ENCODE measurements at places on chromosomes 1 and 21.
A peak's percentile ranks its signal among the peaks of the same experiment; 100 is the strongest.

DNA sequence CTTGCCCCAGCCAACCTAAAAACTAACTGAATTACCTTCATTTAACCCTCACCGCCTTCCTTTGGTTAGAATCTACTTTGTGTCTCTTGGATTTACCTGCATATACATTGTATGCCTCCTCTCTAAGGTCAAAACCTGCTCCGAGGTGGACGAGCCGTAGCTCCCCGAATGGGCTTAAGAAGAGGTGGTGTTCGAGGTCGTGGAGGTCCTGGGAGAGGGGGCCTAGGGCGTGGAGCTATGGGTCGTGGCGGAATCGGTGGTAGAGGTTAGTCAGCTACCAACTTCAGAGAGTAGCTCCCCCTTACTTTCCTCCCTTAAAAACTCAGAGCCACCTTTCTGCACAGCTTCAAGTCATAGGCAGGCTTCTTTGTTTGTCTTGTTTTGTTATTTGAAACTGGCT, 9.2 kb downstream of the CHTOP start:
- no peak for DNase-seq

GRCh38 chr1:31730336-31731048, 26.7 kb upstream of the COL16A1 start:
- no peak for DNase-seq

- no peak for DNase-seq
These were observed 36.9 kb upstream of the FNBP1L start for GRCh38 chr1:93411000-93411399.

GRCh38 chr1:153540394-153541361, at the start of gene S100A5:
TSS of gene S100A5 (minus strand) at chr1:153540934. CDS start at chr1:153540191, 743 bp downstream.
- no peak for DNase-seq

- DNase-seq: no peak
These were observed 11.2 kb upstream of the RXRG start for GRCh38 chr1:165456114-165456513.

GRCh38 chr1:13788795-13789194, 88.8 kb downstream of the PRDM2 start:
- DNase-seq: no peak

DNA sequence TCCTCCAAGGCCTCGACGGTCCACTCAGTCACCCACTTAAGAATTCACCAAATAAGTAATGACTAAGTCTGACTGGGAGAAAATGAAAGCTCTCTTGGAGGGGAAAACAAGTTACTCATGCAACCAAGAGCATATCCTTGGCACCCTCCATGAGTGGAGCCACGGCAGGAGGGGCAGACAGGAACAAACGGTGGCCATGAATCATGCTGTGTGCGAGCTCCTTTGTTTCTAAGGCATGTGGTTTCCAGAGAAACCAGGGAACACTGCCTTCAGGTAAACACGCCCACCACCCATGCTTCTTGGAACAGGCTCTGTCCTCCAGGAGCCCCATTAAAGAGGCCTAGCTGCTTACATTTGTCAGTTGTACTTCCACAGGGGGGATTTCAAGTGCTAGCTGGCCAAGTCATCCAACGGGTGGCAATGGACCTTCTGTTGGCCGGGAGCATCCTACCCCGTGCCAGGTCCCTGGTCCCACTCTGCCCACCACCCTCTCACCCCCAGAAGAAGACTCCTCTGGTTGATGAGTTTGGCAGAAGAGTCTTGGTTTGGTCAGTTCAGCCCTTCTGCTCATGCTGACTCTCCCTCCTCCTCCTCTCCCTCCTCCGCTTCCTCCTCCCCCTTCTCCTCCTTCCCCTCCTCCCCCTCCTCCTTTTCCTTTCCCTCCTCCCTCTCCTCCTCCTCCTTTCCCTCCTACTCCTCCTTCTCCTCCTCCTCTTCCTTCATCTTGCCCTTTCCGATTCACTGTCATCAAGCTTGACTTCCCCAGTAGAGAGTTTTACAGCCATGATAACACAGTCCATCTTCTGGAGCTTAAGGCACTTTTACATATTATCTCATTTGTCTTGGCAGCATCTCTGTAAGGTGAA, 107.6 kb downstream of the CCDC185 start:
- no peak for DNase-seq

DNA sequence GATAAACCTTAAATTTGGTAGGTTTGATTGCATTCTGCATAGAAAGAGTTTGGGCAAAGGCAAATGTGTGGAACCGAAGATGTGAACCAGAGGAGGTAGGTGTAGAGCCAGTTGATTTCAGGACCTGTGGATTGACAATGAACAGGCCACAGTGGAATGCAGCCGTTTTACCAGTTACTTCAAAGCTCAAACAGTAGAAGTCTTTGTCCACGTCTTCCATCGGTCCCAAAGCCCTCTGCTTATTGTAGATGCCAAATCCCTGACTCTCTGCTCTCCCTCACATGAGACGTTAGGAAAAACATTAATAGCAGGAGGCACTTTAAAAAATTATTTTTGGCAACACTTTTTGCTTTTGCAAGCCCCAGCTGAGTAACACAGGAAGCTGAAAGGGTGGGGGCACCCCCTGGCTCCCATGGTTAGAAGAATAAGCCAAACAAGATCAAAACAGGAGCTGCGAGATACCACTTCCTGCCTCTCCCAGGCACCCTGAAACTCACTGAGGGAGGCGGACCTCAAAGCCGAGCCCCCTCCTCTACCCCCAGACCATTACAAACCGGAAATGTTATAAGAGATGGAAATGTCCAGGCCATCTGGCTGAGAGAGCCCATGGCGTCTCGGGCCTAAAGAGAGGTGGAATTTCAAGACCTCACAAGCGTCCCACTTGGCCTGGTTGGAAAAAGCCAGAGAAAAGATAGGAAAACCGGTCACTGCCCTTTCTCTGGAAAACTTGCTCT, 13.5 kb downstream of the TRAF3IP3 start:
- peak; percentile 46 for DNase-seq

DNA sequence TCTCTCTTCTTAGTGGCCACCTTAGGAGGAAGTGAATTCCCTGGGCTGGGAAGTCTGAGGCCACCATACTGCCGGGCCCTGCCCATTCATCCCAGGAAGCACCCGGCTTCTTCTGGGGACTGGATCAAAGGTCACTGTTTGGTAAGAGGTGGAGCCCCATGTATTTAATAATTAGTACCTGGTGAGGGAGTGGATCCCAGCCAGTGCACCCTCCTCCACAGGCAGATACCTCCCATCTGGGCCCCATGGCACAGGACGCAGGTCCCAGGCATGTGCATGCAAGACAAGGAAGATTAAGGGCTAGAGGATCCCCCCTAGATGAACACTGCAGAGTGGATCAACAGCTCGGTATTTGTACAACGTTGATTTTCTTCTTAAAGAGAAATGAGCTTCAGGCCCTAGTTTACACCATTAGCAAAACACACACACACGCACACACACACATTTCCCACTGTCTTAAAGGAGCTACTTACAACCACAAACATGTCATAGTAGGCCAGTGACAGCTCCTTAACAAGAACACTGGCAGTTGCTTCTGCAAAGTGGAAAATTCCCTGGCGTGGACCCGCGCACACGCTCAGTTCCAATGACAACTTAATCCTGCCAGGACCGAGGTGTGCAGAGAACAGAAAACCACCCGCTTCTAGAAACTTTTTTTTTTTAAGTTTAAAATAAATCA, 90.7 kb downstream of the MRPL37 start:
- DNase-seq: no peak

DNA sequence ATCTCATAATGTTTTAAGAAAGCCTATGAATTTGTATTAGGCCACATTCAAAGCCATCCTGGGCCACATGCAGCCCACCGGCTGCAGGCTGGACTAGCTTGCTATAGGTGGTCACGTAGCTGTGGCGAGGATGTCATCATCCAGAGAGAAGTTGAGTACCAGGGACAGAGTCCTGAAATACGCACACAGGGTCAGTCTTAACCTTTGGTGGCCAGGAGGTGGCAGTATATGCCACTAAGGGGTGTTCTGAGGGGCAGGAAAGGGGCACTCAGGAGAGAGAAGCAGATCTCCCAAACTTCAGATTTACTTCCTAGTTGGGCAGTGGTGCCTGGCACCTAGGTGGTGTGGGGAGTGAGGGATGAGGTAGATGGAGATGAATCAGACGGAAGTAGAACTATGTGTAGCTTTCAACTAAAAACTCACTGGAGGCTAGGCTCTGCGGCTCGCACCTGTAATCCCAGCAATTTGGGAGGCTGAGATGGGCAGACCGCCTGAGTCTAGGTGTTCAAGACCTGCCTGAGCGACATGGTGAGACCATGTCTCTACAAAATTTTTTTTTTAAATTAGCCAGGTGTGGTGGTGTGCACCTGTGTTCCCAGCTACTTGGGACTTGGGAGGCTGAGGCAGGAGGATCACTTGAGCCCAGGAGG, 16.3 kb upstream of the CDK18 start:
- peak; percentile 15 for DNase-seq

GRCh38 chr1:82220754-82221153, 420.0 kb downstream of the ADGRL2 start:
- no peak for DNase-seq

DNA sequence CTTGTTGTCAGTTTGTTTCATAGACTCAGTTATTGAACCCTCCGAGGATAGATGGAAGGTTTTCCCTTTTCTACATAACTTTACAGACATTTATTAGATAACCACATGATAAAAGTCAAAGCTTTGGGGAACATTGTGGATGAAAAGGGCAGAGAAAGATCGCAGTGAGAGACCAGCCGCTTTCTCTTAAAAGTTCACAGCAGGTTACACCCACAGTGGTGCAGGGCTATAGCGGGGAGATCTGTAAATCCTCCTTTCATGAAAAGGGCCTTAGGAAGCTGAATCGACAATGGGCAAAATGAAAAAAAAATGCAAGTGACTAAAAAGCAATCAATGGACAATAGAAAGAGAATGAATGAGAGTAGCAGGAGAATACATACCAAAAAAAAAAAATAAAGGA, 218.6 kb downstream of the GRIK1 start:
- no peak for DNase-seq

- no peak for DNase-seq
These were observed 317.0 kb downstream of the HHAT start for GRCh38 chr1:210645582-210646257.

GRCh38 chr1:23423415-23424292, 894 bp downstream of the TCEA3 start:
- no peak for DNase-seq

GRCh38 chr21:44581158-44581557, 754 bp upstream of the KRTAP10-5 start:
- no peak for DNase-seq

GRCh38 chr1:66288048-66288447, 245.9 kb upstream of the SGIP1 start:
- no peak for DNase-seq

GRCh38 chr1:27071049-27071416, 58.4 kb upstream of the TENT5B start:
- no peak for DNase-seq

GRCh38 chr1:71041806-71042205, 5.8 kb downstream of the PTGER3 start:
- DNase-seq: no peak

- no peak for DNase-seq
These were observed 31.0 kb downstream of the HSD3B1 start for GRCh38 chr1:119537966-119538365.

GRCh38 chr1:230068952-230069684, 2.1 kb downstream of the GALNT2 start:
- DNase-seq: no peak

- DNase-seq: no peak
These were observed 44.0 kb downstream of the ATP2B4 start for GRCh38 chr1:203670594-203670993.

GRCh38 chr1:89487972-89488371, 36.7 kb upstream of the LRRC8B start:
- DNase-seq: no peak

DNA sequence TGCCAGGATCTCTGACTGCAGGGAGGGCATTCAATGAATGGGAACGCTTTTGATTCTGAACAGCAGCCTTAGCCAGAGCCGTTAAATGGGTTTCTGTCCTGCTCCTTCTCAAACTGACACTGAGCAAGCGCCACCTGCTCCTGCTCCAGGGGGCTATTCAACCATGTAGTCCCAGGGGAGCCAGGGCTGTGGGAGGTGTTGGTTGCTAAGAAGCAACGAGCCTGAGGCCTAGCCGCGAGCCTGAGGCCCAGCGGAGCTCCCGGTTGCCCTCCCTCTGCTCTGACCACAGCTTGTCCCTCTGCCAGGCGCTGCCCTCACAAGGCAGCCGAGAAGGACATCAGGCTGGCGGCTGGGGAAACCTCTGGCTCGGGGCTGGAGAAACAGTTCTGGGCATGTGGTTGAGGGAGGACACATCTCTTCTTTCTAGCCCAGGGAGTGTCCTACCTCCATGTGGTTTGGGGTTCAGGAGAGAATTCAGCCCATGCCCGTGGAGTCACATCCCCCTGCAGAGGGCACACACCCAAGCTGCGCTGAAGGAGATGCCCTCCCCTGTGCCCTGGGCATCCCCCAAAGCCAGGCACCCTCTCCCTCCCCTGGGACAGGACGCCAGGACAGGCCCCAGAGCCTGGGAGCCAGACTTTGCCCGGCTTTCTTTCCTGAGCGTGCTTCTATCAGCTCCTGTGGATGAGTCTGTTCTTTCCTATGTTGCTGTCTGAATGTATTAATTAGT, 18.0 kb downstream of the PCP4 start:
- no peak for DNase-seq

DNA sequence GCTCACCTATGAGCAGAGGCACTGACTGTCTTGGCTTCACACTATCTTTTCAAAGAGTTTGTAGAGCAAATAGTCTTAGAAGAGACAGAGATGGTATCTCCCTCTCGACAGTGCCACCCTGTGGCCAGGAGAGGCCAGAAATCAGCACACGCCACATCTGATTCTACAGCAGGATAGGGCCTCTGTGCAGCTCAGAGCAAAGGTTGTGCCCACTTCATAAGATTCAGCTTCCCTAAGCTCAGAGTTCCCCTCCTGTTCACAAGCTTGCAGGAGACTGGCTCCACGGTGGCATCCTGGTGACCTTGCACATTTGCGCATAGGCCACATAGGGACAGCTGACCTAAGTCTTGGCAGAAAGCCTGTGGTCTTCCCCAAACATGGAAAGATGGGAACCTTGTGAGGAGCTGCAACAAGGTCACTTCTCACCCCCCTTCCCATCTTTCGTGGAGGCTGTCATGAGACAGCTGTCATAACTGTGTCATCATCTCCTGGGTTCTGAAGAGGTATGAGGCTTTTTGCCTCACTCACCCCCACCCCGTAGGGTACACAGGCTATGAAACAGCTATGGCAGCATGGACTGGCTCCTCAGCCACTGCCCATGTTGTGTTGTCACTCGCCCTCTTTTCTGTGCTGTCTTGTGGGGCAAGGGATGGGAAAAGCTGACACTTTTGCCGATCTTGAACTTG, 3.0 kb downstream of the ITLN2 start:
- DNase-seq: peak; percentile 47

- DNase-seq: no peak
These were observed 463 bp downstream of the IL12RB2 start for GRCh38 chr1:67308136-67308535.

DNA sequence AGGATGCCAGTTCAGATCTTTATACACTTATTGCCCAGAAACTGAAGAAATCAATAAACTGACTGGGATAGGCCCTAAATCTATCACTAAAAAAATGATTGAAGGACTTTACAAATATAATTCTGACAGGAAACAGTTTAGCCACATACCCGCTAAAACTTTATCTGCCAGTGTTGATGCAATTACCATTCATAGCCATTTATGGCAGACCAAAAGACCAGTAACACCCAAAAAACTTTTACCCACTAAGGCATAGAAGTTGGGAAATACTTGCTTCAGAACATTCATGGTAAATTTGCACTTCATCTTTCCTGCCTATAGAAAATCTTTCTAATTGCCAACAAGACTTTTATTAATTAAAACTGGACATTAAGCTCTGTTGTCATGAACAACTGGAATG, 15.0 kb upstream of the GPR25 start:
- no peak for DNase-seq

- DNase-seq: no peak
These were observed 104.1 kb downstream of the KCNN3 start for GRCh38 chr1:154765970-154766369.

Data from tibial nerve (tissue), 4 donors.